ENCODE measurements at places on chromosomes 1 and 21.

DNA sequence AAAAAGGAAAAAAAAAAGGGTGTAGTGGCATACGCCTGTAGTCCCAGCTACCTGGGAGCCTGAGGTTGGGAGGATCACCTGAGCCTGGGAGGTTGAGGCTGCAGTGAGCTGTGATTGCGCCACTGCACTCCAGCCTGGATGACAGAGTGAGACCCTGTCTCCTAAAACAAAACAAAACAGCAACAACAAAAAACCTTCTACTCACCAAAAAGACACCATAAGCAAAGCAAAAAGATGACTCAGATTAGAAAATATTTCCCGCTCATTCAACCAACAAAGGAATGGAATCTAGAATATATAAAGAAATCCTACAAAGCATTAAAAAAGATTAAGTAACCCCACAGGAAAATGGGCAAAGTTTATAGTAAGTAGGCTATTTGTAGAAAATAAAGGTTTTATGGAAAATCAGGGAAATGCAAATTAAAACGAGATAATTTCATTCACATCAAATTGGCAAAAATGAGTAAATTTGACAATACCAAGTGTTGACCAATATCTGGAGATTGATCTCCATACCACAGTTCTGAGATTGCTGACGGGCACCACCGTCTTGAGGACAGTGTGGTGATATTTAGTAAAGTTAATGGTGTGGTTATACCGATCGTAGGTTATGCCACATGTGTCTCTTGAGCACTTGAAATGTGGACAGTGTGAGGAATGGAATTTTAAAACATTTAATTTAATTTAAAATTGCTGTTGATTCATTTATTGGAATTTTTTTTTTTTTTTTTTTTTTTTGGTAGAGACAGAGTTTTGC lies 54.0 kb downstream of the PIK3CD start:
- DNase-seq: no peak

DNA sequence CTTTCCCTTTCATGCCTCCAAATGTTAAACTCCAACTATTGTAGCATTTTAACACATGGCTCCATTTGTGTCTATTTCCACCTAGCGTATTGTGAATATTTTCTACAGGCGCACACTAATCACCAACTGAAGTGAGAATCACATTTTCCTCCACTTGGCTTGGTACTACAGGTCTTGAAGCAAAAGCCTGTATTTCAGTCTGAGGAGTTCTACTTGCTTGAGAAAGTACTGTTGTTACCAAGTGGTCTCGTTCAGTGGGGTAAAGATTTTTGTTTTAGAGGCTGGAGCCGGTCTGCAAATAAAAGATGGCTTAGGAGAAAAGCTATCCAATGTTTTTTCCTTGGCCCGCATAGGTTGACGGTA lies 550 bp upstream of the PTBP2 start:
- no peak for DNase-seq

GRCh38 chr1:116951200-116951935 lies 41.7 kb downstream of the PTGFRN start:
- no peak for DNase-seq

DNA sequence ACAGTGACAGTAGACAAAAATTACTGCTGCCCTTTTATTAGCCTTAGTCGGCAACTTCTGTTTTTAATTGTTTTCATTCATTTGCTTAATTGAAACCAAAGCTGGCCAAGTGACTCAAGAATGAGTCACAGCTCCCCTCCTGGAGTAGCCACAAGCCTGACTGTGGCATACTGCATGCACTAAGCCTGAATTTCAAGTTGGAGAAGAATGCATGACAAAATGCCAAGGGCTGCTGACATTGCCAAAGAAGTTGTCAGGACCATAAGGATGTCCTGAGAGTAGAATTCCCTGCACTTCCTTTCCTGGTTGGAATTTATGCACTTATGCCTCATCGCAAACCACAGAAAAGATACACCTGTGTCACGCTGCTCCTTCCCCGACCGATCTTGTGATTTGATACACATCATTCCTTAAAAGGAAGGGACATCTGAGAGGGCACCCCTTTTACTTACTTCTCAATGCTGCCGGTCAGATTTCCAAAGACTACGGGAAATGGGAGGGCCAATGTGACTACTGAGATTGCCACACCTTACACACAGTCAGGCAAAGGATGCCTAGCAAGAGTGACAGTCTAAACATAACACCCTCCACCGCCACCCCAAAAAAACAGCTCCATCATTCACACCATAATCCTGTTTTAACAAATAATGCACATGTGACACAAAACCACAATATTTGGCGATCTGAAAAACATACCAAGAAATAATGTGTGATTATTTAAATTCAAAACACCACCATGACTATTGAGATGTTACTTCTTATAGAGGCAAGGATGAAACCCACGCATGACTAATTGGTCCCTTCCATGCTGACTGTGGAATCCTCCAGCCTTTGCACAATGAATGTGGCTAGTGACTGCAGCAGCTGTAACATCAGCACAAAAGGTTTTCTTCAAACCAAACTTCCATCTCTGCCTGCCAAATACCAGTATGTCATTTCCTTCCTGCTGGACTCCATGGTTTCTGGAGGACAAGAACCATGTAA lies 28.2 kb downstream of the VAV3 start:
- peak; percentile 22 for DNase-seq

DNA sequence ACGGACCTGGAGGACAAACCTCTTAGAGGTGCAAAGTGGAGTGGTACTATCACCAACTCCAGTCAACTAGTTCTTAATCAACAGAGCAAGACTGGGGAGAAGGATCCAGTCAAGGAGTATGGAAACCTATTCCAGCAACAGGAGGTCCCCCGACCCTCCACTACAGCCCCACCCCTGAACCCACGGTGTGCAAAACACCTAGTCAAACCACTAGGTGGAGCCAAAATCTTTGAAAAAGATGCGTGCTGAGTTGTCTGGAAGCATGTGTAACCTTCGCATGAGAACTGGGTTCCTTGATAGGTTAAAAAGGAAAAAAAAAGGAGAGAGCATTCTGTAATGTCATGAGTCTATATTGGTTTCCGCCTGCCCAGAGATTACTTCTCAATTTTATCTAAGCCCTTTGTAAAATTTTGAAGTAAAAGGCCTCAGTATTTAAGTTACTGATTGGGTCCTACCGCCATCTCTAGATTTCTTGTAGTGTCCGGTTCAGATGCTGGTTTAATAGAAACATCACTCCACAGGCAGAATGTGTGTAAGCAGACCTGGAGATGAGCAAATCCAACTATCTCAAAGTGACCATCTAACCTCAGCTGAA lies 81.9 kb upstream of the HAO2 start:
- no peak for DNase-seq

DNA sequence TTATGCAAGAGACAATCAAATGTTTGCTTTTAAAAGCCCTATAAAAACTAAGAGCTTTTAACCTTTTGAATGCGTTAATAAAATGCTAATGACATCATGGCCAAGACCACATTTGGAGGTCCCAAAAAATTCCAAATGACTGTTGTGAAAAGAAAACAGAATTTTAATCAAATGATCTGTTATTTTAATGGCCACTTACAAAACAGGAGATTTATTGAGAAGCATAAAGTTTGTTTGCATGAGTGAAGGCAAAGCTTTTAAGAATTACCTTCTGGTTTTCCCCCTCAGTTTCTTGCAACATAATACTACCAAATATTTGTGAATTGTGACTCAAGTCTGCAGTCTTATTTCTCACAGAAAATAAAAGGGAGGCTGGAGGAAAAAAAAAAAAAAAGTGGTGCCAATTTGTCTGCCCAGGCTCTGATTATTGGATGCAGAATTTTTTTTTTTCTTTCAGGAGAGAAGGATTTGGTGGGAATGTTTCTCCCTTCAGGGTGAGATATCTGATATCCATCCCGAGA lies 60.7 kb downstream of the GORAB start:
- DNase-seq: no peak

- no peak for DNase-seq
Observed at GRCh38 chr1:192167911-192168700, 9.8 kb downstream of the RGS18 start.
